ENCODE measurements at places on chromosomes 11 and 22. TPM values are rescaled to one million over a fixed set of nuclear protein-coding genes. Genes with fewer than 3 reads are reported as not detected.

The SCGB1C1 gene
- total RNA-seq = not detected

The MS4A1 gene
- not detected for total RNA-seq

The FAU gene
- 189 TPM for total RNA-seq

The CD44 gene
- 341 TPM for total RNA-seq

The TEX12 gene
- total RNA-seq = not detected

The SLC6A5 gene
- total RNA-seq = not detected

The FUT4 gene
- total RNA-seq = 3.1 TPM

The MAP6 gene
- total RNA-seq = 3.0 TPM

The FIBIN gene
- 7.5 TPM for total RNA-seq

The POU2AF2 gene
- not detected for total RNA-seq

The SAA2 gene
- not detected for total RNA-seq

The CNTF gene
- total RNA-seq = 3.3 TPM
